H7 (cell line): ENCODE measurements at places on chromosomes 4 and X.
A peak's percentile ranks its signal among the peaks of the same experiment; 100 is the strongest.

DNA sequence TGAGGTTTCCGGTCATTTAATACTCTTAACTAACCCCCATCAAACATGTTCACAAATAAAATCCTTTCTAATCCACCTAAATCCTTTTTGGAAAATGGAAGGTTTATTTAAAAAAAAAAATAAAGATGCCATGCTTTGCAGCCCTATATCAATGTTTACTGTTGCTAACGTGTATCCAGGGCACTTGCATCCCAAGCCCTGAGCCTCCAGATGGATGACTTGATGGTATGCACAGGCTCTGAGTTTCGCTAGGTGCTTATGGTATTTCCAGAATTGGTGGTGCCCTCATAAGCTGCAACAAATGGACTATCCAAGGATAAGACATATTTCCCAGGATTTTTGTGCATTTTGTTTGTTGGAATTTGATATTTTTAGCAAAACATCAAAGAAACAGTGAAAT is 257.7 kb downstream of the PRDM5 start:
- no peak for DNase-seq

DNA sequence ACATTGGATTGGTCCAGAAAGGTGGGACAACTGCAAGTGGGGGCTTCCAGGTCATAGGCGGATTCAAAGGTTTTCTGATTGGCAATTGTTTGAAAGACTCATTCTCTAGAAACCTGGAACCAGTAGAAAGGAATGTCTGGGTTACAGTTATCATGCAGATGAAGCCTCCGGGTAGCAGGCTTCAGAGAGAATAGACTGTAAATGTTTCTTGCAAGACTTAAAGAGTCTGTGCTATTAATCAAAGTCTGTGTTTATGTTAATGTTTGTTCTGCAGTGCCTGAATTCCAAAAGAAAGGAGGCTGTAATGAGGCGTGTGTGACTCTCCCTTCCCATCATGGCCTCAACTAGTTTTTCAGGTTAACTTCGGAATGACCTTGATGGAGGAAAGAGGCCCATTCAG is 43.9 kb upstream of the GC start:
- DNase-seq = no peak

DNA sequence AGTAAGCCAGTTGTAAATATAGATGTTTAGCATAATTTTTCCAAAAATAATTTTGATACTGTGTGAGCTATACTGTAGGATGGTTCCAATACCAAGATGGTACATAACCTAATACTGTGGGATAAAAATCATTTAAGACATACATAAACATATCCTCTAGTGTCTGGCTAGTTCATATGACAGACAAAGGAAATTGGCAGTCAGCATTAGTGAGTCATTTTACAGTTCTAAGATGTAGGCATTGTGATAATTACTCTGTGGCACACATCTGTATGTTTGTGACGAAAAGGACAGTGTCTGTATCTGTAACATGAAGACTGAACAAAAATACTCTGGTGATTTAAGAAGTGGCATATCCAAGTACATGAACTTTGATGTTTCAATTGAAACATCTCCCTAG is 49.6 kb downstream of the UGT2A2 start:
- no peak for DNase-seq

DNA sequence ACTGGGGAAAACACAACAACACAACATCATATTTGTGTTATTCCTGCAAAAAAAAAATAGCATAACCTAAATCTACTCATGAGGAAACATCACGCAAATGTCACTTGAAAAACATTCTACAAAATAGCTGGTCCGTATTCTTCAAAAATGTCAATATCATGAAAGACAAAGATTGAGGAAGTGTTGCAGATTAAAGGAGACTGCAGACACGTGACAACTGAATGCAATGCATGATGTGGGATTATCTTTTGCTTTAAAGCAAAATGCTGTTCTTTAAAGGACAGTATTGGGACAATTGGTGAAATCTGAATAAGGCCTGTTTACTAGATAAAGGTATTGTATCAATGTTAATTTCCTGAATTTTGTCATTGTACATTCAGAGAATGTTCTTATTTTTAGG is 157.7 kb downstream of the SMIM20 start:
- no peak for DNase-seq

GRCh38 chr4:119321921-119322687 is at the start of gene FABP2:
Gene FABP2 (minus strand): TSS chr4:119322138. CDS start chr4:119322102, 36 bp downstream.
- no peak for DNase-seq

DNA sequence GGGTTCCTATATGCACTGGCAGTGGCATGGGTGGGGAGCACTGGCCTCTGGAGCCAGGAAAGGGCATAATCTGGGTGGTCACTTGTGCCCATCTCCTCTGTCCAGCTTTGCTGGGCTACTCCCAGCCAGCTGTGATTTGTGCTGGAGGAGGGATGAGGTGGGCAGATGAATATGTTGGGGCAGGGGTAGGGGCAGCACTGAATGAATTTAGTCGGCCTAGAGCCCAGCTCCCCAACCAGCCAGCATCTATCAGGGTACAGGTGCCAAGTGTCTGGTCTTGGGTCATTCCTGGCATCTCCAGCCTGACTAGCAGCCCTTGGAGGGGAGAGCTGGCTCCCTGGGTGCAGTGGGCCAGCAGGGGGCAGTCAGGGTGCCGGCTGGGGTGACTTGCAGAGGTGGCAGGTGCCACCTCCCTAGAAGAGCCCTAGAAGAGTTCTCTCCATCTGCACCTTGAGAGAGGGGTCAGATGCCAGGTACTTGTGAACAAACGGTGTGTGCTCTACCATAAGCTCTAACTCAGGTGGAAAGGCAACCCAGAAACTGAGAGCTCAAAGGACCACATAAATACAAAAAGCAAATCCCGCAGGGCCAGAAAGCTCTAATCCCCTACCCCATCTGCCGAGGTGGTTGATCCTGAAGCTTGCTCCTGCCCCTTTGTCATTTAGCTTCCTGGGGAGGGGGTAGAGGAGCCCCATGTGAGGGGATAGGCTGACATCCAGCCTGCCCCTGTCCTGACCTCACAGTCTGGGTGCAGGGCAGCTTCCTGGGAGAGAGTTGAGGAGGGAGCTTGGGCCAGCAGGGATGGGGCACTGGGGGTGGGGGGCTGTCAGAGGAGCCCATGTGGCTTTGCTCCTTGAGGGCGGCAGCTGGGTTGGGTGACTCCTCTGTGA is 2.2 kb downstream of the SORCS2 start:
- DNase-seq = peak; percentile 65

GRCh38 chr4:128601991-128602695 is 207.4 kb upstream of the JADE1 start:
- no peak for DNase-seq

DNA sequence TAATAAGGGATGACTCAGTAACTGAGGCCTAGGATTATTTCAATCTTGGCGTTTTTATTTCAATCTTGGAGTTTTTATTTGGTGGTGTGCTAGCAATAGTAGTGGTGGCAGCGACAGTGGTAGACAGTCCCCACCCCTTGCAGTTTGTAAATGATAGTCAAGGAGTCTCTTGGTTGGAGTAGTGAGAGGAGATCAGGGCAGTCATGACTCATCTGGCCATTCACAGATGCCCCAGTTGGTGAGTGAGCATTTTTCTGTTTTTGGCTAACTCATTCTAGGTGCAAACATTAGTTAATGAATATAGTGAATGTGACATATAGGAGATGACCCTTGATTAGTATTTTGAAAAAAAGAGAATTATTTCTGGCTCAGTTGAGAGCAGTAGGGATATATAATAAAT is 93.5 kb upstream of the ADAD1 start:
- DNase-seq = no peak

DNA sequence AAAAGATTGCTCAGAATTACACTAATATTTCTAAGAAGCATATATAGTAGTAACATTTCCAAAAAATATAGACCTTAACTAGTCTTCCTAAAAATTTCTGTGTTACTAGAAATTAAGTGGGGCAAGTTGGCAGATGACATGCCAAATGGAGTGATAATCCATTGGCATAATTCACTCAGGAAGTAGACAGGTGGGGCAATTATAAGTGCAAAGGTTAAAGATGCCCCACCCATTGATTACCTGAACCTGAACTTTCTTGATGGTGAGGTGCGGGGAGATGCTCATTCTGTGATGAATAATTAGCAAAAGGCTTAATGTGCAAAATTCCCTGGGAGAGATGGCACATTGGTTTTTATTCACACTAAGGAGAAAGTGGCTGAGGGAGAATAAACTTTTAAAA is 145.8 kb upstream of the RASGEF1B start:
- DNase-seq = no peak

DNA sequence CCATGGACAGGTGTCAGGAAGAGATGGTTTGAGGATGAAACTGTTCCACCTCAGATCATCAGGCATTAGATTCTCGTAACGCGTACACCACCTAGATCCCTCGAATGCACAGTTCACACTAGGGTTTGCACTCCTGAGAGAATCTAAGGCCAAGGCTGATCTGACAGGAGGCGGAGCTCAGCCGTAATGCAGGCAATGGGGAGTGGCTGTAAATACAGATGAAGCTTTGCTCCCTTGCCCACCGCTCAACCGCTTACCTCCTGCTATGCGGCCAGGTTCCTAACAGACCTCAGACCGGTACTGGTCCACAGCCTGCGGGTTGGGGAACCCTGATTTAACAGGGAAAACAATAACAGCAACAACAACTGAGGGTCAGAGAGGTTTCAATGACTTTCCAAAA is 2.0 kb upstream of the TEC start:
- DNase-seq = no peak

DNA sequence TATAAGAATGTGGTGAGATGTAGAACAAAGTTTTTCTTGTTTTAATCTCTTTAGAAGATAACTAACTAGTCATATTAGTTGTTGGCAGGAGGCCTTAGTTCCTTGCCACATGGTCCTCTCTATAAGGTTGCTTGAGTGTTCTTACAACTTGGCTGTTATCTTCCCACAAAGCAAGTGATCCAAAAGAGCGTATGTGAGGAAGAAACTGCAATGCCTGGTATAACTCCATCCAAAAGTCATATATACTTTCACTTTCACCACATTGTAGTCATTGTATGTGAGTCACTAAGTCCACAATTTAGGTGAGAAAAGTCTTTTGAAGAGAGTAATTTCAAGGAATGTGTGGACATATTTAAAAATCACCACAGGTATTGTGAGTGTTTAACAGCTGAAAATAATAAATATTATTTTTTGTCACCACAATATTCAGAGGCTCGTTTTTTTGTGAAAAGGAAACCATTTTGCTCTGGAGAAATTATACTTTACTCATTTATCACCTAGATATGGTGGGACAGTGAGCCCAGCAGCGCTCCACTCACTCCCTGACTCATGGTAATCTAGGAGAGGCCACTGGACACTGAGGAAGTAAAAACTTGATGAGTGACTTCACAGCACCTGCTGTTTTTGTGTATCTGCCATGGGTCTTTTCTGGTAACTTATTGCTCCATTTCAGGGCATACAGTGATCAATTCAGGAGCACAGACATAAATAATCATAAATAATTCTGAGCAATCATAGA is 369.4 kb upstream of the NDST3 start:
- DNase-seq = no peak

GRCh38 chrX:18698737-18699650 is 8.5 kb upstream of the PPEF1 start:
- no peak for DNase-seq

GRCh38 chr4:98493296-98493695 is 165.1 kb downstream of the TSPAN5 start:
- DNase-seq = no peak

DNA sequence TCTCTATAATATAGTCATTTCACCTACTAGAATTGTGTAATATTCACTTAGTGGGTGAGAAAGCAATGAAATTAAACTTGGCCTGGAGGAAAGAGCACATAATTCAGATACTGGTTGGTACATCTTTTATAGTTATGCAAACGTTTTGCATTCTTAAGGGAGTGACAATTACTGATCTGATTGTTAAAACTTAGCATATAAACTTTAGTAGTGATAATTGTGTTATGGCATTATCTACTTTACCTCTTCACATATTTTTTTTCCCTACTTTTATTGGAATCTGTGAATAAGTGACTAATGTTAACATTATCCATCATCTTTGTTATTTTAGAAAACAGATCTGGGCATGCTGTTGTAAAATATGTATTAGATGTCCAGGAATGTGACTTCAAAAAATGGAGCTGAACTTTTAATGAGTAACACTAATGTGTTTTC is 217.4 kb upstream of the GIMD1 start:
- no peak for DNase-seq

- DNase-seq = peak; percentile 58
These were observed 74.0 kb downstream of the FAM53A start for GRCh38 chr4:1609901-1610790.

GRCh38 chrX:129706400-129707072 is 32.2 kb upstream of the XPNPEP2 start:
- no peak for DNase-seq

DNA sequence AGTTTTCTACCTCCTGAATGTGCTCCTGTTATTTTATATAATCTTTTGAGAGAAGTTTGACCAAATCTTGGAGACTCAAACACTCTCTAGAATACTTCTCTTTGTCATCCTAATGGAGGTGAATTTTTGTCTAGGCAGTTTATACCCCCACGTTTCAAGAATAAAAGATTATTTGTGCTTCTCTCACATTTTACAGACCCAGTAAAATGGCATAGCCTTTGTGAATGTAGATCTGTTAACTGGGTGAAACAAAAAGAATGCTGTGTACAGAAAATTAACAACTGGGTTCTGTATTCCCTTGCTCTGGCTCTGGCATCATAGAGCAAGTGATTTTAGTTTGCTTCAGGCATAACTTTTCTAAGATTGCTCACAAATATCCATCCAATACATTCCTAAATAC is 26.1 kb downstream of the GASK1B start:
- DNase-seq = no peak

- DNase-seq = no peak
These were observed 16.8 kb downstream of the REPS2 start for GRCh38 chrX:16963216-16963615.

DNA sequence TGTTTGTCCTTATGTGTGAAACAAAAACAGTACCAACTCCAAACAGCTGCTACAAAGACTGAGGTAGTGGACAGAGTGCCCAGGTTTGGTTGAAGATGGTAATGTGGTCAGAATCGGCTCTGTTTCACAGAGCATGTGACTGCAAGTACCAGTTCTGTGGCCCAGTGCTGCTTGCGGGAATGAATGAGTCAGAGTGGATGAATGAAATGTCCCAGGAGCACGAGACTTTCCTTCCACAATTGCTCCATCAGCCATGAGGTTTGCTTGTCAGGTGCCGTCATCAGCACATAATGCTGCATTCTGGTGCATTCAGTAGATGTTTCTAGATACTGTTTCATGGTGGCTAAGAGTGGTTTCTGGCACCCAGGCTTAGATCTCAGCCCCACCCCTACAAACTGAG is 84.2 kb downstream of the GPR143 start:
- DNase-seq = no peak

- DNase-seq = no peak
These were observed 34.9 kb downstream of the MMRN1 start for GRCh38 chr4:89929425-89930159.

GRCh38 chrX:115940888-115941332 is 229.6 kb upstream of the AGTR2 start:
- peak; percentile 80 for DNase-seq
